ENCODE measurements at places on chromosomes 11 and 22.
A peak's percentile ranks its signal among the peaks of the same experiment; 100 is the strongest.

DNA sequence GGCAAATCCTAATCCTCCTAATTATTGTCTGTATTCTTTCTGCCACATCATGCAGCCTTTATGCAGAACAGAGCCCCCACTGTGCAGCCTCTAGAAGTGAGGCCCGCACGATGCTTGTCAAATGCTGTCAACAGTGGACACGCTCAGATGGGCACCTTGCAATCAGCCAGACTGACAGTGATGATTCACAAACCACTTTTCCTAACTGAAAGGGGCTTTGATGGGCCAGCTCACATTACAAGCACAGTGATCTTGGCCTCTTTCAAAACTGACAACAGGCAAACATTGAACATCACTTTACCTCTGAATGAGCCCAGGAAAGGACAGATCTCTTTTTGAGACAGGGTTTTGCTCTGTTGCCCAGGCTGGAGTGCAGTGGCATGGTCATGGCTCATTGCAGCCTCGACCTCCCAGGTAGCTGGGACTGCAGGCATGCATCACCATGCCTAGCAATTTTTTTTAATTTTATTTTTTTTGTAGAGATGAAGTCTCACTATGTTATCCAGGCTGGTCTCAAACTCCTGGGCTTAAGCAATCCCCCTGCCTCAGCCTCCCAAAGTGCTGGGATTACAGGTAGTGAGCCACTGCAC is 18.0 kb upstream of the E2F8 start:
- no peak for DNase-seq

- DNase-seq, result no peak
These were observed 2.2 kb downstream of the BRD1 start for GRCh38 chr22:49825436-49825835.

- peak; percentile 18 for DNase-seq
These were observed 14.4 kb downstream of the USH1C start for GRCh38 chr11:17529844-17530185.

DNA sequence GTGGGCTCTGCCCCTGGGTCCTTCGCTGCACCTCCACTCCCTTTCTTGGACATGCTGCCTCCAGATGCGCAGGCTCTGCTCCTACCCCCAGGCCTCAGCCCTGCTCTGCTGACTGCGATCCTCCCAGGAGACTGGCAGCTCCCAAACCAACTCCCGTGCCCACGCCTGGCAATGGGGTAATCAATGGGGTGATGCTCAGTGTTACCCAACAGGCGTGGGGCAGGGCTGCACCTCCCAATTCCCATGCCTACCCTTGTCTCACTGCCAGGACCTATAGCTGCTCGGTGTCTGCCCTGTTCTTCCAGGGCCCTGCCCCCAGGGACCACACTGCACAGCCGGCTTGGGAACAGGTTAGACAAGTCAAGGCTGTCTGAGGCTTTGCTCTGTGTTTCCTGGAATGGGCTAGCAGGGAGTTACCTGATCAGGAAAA is at the start of gene ALDH3B2:
TSS of gene ALDH3B2 (minus strand) at position 182 of the 430 bp plus-strand sequence. CDS start 7,688 bp downstream, outside the sequence.
- DNase-seq, result peak; percentile 68

DNA sequence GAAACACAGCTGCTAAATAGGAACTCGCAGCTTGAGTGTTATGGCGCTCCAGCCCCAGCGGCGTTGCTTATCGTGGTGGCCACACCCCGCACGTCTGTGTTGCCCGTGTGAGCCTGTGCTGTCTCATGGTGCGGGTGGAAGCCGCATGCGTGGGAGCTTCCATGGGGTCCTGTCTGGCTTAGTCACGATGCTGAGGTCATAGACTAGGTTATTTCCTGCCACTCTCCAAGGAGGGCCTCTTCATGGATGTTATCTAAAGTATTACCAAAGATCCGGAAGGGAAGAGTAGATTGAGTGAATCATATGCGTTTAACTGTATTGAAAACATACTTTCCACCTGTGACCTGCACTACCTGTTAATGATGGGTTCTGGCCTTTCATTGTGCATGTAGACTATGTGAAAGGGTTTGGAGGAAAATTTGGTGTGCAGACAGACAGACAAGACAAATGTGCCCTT is 21.7 kb downstream of the CTTN start:
- DNase-seq, result no peak

DNA sequence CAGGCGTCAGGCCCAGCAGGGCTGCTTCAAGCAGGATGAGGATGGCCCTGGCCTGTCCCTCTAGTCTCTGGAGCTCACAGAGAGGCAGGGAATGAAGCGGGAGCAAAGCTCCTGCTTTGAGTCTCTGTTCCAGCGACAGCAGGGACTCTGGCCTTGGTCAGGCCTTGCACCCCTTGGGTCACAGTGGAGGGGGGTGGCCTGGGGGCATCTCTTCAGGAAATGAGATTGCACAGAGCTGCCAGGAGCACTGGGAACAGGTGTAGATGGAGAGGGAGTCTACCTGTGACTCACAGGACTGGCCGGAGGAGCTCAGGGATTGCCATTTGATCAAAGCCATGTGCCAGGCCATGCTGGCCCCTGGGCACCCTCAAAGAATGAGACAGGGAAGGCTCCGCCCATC is 1.6 kb downstream of the ANO1 start:
- no peak for DNase-seq

GRCh38 chr11:76152741-76153570 is 53.3 kb downstream of the WNT11 start:
- DNase-seq, result no peak

DNA sequence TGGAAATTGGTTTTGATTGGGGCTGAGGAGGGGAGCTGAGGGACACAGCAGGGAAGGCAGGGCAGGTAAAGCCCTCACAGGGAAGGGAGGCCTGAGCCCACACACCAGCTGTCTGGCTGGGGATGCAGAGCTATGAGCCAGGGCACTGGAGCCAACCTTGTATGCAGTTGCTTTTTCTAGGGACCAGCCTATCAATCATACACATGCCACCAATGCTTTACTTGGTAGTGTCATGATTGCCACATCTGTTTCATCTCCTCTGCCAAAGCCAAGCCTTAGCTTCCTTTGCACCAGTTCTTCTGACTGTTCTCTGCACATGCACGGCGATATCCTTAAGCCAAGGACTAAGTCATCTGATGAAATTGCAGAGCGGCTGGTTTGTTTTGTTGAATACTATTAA is 207.1 kb upstream of the PLET1 start:
- DNase-seq, result no peak

DNA sequence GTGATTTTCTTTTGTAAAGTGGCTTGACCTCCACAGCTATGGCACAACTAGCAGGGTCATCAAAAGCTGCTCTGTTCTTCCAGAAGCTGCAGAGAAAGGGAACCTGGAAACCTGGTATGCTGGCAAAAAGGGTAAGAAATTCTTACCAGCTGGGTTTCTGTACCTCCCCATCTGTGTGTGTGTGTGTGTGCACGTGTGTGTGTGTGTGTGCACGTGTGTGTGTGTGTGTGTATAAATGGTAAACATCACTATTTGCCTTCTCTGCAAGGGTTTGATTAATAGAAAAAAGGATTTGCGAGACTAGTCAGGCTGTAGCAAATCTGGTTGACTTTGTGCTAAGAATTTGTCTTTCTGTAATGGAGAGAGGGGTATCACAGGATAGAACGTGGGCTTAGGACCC is 4.7 kb upstream of the MRPL17 start:
- DNase-seq, result no peak

DNA sequence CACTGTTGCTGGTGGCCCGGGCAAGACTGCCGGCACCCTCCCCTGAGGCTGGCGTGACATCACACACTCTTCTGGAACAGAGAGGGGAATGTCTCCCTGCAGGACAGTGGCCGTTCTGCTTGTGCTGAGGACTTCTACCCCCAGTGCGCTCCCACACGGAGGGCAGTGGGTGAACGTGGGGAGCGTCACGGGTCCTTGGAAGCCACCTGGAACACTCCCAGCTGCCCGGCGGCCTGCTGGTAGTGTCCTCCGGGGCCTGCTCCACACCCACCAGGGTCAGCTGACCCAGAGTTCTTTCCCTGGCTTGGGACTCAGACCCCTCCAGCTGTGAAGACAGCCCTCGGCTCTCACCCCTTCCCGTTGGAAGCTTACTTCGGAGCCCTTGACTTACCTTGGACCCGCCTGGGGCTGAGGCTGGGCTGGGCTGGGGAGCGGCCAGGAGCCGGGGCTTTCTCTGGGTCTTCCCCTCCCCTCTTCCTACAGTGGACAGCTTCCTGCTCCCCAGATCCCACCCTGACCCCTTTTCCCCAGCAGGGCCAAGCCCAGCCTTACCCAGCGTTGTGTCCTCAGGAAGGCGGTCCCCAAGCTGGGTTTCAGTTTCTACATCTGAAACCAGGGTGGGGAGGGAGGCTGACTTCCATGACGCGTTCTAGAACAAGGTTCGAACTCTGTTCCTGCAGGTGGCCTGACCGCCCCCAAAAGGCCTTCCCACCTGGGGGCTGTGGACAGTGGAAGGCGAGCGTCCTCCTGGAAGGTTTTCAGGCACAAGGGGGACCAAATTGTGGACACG is 14.8 kb upstream of the GAL start:
- DNase-seq, result no peak

GRCh38 chr22:44001521-44001920 is 22.6 kb upstream of the PARVB start:
- DNase-seq, result peak; percentile 50

GRCh38 chr11:117421041-117421440 is 93.4 kb downstream of the CEP164 start:
- DNase-seq, result no peak

- no peak for DNase-seq
These were observed 152.3 kb downstream of the INSC start for GRCh38 chr11:15266999-15267398.

GRCh38 chr22:32811788-32812545 is 10.5 kb downstream of the TIMP3 start:
- DNase-seq, result no peak

GRCh38 chr11:112776834-112777233 is 184.4 kb upstream of the NCAM1 start:
- DNase-seq, result no peak

- no peak for DNase-seq
These were observed 1276.6 kb downstream of the BRD1 start for GRCh38 chr22:48551061-48551460.

- no peak for DNase-seq
These were observed 52.7 kb upstream of the CHRM4 start for GRCh38 chr11:46444305-46444704.

DNA sequence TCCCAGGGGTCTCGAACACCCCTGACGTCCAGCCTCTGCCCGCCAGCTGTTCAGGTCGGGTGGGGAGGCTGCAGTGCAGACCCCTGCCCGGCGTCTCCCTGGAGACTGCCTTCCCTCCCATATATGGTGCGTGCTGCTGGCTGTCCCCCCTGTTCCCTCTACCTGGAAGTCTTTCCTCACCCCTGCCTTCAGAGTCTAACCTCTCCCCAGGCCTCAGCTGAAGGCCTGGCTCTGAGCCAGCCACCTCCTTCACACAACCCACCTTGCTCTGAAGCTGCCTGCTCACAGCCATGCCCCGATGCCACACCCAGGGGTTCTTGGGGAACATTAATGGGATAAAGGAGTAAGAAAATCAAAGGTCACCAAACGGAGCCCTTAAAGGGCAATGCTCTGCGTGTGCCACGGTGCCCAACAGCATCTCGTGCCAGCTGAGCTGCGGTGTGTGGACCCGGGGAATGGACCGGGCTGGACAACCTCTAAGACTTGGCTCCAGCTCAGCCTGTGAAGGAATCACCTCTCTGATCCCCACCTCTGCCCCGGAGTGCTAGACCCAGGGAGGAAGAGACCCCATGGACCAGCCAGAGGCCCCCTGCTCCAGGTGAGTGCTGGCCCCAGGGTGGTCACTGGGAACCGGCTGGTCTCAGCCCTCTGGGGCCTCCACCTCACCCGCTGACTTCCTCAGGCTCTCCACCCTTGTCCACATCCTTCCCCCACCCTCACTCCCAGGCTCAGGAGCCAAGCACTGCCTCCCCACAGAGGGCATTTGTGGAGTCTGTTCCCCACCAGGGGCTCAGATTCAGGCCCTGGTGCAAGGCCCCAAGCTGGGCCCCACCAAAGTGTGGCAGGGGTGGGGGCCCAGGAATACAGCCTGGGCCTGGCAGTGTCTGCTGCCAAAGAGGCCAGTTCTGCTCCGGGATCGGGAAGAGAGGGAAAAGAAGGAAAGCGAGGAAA is at the start of gene NLRP6:
TSS of gene NLRP6 (plus strand) at position 407 of the 951 bp plus-strand sequence. CDS start at position 570, 163 bp downstream.
- no peak for DNase-seq

DNA sequence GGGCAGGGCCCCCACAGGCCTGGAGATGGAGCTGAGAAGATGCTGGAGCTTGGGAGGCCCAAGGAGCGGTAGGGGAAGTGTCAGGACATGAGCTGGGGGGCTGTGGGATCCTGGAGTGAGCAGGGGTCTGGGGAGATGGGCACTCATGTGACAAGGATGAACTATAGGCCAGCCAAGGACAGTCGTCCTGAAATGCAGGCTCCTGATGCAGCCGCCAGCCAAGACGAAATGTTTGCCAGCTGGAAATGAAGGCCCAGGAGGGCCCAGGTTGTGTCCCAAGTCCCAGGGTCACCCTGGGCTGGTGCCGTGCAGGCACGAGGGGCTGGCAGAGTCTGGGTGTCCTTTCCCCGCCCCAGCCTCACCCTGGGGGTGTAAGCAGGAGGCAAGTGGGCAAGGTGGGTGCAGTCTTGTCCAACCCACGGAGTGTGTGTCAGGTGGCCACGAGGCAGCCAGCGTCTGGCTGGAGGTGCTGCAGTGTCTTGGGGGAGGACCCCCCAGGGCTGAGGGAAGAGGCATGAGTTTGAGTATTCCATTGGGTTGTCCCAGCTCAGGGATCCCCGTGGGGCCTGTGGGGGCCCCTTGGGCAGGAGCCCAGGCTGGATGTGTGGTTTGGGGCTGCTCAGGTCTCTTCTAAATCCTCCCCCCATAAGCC is 21.4 kb downstream of the MRGPRG start:
- no peak for DNase-seq

DNA sequence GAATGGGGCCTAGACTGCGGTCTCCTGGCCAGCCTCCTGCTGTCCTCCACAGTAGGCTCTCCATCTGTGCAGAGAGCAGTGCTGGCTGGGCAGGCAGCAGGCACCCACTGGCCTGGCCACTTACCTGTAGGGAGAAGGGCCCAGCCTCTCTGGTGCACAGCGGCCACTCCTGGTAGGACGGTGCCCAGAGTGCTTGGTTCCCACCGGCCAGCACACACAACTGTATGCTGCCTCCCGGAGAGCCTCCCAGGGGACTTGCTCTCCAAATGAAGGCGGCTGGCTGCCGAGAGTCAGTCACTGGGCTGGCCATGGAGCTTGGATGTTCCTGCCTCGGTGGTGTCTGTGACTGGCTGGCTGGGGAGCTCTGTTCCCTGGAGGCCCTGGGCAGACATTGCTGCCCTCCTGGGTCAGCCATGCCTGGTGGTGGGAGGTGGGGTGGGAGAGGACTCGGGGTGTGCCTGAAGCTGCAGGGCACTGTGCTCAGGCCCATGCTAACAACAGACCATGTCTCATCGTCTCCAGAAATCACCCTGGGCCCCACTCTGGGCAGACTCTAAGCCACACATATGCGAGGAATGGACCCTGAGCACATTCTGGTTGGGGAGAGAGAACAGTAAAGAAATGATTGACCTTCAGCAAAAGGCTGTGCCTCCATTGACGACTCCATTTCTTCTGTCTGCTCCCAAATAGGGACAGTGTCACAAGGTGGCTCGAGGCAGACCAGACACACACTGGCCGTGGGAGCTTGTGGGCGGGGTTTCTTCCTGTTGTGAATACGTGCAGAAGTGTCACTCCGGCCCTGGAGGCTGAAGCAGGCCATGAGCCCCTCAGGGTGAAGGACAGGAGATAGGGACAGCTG is 350.8 kb downstream of the TBC1D22A start:
- no peak for DNase-seq

GRCh38 chr22:38881997-38882879 is 10.2 kb upstream of the CBX6 start:
- DNase-seq, result peak; percentile 69

GRCh38 chr11:58525037-58525614 is 17.2 kb upstream of the OR5B21 start:
- DNase-seq, result no peak

Measured in lung (tissue), 17 donors.